Activated CD8-positive, alpha-beta memory T cell treated with anti-CD3 and anti-CD28 coated beads, Interleukin-2, amount 50 U/mL, for 4 hours (primary cell): ENCODE measurements at places on chromosomes 2 and 18.

GRCh38 chr18:39039813-39040212 is 1474.2 kb upstream of the CELF4 start:
- no peak for DNase-seq

- DNase-seq, result no peak
These were observed 335.0 kb upstream of the KCNH7 start for GRCh38 chr2:163173591-163173990.

GRCh38 chr2:156602552-156602933 is 166.4 kb downstream of the GPD2 start:
- DNase-seq, result no peak

- no peak for DNase-seq
These were observed 185.1 kb upstream of the CNTNAP5 start for GRCh38 chr2:123840016-123840415.

DNA sequence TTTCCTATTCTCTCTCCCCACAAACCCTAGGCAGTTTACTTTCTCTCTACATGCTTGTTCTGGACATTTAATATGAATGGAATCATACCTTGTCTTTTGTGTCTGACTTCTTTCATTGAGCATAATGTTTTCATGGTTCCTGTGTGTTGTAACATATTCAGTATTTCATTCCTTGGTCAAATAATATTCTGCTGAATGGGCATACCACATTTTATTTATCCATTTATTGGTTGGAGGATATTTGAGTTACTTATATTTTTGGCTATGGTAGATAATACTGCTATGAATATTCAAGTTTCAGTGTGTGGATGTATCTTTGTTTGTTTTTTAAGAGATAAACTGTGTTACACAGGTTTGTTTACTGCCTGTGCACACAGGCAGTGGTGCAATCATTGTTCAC is 9.0 kb downstream of the TWSG1 start:
- no peak for DNase-seq
